ENCODE measurements at places on chromosomes 3 and 15.

- DNase-seq, result no peak
These were observed 45.1 kb downstream of the TNIK start for GRCh38 chr3:171415070-171415469.

GRCh38 chr15:32718821-32719716 lies 1.3 kb downstream of the GREM1 start:
- peak; percentile 63 for DNase-seq

- DNase-seq, result no peak
These were observed 79.4 kb downstream of the COL6A5 start for GRCh38 chr3:130424837-130425236.

- DNase-seq, result no peak
These were observed 65.7 kb upstream of the CMTM7 start for GRCh38 chr3:32325927-32326326.

- peak; percentile 20 for DNase-seq
These were observed 15.0 kb upstream of the SOX2 start for GRCh38 chr3:181696626-181697230.

DNA sequence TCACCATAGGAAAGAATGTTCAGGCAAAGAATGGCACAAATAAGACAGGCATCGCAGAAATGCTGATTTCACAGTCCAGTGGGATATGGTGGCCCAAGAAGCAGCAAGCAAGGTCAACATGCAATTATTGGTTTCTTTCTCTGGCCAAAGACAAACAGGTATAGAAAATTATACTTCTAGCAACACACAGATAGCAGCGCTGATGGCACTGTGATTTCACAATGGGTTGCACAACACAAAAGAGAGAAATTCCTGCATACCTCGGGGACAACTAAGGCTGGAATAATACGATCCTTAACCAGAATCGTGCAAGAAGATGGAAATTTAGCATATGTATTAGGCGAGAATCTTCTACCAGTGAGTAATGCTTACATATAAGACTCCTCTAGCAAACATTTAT lies 76.3 kb upstream of the NR2F2 start:
- DNase-seq, result no peak

DNA sequence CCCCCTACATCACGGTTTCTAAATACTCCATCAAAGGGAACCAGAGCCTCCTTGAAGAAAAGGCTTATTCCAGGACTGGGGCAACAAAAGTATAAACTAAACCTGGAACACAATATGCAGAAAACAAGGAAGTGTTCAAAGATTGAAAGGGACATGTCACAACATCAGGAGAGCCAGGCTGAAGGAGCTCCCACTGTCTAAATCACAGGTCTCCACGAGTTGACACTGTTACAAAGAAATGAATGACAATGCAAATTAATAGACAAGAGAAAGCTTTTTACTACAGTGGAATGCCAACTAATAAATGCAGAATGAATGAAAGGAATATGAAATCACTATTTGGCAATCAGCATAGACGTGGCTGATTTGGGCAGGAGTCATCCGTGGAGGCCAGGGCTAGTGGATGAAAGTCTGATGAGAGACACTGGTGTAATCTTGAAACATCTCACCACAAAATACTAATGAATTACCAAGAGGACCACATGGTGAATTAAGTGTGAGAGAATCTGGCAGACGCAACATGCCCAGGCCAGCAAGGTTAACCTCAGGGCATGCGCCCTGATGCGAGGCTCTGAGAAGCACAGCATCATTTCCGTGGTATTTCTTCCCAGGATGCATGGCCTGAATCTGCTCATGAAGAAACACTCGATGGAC lies 123.8 kb upstream of the TJP1 start:
- DNase-seq, result no peak

- DNase-seq, result no peak
These were observed 77.6 kb downstream of the DAPK2 start for GRCh38 chr15:63968700-63969099.

DNA sequence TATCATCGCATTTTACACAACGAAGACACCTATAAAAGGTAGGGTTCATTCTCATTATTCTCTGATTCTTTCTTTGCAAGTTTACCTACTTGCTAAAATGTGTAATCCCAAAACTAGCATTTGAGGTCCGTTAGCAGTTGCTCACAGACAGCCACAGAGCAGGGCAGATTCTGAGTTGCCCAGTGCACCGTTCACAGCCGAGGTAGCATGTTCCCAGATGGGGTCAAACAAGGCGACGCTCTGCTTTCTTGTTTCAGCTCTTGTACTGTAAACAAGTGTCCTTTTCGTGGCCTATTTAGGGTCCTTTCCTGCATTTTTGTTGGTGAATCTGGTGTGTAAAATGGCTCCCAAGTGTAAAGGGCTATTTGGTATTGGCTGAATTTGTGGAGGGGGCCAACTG lies 3.1 kb downstream of the PPP1R2 start:
- DNase-seq, result no peak

DNA sequence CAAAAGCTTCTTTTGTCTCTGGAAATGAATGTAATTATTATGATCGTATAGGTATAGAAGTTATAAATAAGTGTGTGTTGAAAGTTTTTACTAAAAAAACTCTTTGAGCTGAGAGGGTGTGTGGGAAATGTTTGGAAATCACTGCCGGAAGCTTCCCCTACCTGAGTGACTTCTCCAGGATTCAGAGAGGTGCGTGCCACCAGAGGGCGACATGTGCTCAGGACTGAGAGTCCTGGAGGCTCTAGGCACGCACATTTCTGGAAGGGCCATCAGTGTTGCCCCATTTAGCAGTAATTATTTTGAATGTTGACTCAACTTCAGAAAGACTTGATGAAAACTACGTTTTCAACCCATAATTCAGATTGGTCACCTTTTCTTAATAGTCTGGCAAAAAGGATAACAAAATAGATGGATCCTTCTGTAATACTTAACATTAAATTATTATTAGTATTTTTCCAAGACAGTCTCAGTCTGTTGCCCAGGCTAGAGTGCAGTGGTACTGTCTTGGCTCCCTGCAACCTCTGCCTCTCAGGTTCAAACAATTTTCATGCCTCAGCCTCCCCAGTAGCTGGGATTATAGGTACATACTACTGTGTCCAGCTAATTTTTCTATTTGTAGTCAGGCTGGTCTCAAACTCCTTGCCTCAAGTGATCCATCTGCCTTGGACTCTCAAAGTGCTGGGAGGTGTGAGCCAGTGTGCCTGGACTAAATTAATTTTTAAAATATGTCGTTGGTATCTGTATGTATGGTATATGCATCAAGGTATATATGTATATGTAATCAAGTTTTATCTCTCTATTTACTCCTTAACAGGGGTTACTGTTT lies 34.5 kb downstream of the GPR171 start:
- peak; percentile 80 for DNase-seq

- DNase-seq, result no peak
These were observed 89.9 kb downstream of the RBMS3 start for GRCh38 chr3:29370476-29371420.

- no peak for DNase-seq
These were observed 557.8 kb upstream of the CCDC54 start for GRCh38 chr3:106819440-106819839.

- DNase-seq, result no peak
These were observed 75.3 kb upstream of the ACP3 start for GRCh38 chr3:132241776-132242514.

DNA sequence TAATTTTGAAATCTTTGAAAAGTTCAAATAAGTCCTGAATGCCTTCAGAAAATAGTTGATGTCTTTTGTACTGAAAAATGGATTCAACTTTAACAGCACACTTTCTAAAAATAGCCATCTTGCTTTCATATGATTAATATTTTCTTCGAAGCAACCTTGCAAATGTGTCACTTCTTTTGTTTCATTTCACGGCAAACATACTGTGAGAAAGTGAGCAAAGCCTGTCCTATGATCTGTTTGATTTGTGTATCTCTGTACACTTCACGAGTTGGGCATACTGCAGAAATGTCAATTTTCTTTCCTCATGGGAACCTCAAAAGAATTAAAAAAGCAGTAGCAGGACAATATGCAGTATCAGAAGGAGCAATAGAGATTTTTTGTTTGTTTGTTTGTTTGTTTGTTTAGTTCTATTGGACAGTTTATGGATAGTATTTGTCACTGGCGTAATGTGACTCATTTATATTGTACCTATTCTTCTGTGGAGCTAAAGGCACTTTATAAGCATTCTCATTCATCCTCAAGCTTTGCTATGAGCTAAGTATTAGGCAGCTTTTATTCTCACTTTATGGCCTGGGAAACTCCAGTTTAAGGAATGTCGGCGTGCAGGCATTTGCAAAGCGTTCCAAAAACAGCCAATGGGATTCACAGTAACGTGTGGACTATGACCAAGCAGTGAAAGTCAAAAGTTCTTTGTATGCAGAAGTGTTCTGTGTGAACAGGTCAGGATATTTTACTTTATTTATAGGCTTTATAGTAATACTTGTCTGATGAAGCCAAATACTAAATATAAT lies 572.0 kb downstream of the NAALADL2 start:
- DNase-seq, result no peak

DNA sequence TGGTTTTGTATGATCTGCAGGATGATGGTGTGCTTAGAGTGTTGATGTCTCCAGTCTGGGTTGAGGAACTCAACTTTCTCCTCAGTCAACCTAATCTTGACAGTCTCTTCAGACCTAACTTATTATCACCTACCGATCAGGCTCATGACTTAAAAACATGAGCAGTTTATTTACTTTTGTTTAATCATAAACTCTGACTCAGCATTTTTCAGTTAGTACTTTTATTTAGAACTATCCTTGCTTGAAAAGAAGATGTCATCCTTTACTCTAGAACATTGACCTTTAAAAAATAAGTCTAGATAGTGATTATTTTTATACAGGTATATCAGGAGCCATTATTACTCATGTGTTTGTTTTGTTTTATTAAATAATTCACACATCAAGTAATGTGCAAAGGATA lies 414.8 kb downstream of the AGBL1 start:
- no peak for DNase-seq

- no peak for DNase-seq
These were observed 112.5 kb upstream of the CADPS start for GRCh38 chr3:62987721-62988120.

DNA sequence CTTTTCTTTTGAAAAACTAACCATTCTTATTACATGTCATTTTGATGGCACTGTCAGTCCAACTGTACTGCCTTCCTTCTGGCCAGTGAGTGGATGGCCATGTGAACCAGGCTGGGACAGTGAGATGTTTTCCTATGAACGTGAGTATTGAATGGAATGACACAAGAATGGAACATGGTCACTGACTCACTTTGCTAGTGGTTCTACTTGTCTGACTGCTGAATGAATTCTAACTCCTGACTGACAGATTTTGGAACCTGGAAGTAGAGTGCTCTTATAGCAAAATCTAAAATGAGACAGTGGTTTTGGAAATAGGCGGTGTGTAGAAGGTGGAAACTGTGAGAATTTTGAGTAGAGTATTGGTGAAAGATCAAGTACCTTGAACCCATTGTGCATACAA lies 606.9 kb upstream of the KCNMB2 start:
- DNase-seq, result no peak

DNA sequence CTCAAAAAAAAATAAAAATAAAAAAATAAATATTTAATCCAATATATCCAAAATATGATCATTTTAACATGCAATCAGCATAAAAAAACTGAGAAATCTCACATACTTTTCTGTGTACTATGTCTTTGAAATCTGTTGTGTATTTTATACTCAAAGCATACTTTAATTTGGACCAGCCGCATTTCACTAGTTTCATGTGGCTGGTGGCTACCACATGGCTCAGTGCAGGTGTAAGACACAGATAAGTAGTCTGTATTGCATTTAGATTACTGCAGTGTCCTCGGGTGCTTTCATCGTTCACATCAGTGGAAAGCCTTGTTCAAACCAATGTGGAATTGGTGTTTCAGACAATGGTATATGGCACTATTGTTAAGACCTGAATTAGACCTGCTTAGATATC lies 11.0 kb downstream of the CRTC3 start:
- DNase-seq, result no peak

DNA sequence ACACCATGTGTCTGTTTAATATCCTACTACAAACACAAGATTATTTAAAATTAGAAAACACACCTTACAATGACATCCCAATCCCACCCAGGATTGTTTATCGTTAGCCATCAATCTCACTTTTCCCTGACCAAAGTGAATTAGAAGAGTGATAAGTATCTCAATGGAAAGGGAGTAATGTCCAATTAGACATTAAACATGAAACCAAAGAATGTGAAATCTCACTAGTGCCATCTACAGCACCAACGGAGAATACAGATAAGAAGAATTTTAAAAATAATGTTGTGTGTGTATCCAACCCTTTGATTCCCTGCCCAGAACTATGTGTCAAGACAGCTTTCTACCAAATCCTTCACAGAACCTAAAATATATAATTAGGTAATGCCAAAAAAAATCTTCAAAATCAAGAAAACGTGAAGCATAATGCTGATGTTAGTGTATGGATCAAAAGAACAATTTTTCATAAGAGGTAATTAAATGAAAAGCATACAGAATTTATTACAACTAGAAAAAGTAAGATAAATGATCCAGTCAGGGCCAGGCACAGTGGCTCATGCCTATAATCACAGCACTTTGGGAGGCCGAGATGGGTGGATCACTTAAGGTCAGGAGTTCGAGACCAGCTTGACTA lies 64.2 kb downstream of the SCAPER start:
- peak; percentile 60 for DNase-seq

DNA sequence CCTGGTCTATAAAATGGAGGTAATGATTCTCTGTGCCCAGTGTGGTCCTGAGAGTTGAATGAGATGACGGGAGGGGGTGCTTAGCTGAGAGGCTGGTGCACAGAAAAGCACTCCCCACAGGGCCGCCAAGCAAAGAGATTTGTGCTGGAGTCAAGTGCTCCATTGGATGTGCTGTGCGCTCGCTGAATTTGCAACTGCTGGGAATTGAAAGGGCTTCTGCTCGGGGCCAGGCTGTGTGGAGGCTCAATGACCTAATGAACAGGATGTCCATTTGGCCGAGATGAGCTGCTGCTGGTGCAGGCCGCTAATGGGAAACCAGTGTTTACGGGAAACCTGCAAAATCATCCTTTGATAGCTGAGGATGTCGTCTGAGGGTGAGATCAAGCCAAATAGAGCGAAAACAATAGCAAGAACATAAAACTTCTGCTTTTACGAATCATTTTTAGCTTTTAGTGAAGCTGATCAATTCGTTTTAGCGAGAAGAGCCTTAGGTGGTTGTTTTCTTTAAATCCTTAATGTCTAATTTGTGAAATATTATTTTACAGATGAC lies 211.7 kb downstream of the GABRG3 start:
- peak; percentile 73 for DNase-seq

- no peak for DNase-seq
These were observed 29.1 kb upstream of the SRGAP3 start for GRCh38 chr3:9278498-9278897.
